LoVo (cell line): ENCODE measurements at places on chromosomes 3 and 15.
A peak's percentile ranks its signal among the peaks of the same experiment; 100 is the strongest.

DNA sequence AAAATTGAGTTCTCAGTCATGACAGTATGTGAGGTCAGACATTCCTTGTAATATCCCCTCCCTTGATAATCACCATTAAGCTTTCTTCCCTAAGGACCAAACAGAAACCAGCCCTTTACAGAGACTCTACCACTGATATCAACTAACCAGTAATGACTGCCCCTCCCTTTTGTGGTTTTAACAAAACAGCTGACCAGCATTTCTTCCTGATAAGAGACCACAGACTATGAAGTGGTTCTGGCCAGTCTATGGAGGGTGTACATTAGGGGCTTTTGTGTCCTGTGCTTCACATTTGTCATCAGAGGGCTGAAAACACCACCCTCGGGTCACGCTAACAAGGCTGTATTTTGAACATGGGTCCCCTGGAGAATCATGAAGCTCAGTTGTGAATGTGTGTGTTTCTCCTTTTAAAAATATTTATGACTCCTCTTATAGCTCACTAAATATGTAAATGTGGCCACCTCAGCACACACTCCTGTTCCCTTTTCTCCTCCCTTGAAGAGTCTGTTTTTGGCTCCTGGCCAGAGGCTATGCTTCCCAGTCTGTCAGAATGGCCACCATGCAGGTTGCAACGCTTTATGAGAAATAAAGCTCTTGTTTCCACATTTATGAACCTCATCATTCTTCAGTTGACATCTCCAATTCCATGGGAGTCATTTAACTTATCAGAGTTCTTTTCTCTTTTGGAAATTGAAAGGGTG is 239.3 kb downstream of the CPNE4 start:
- DNase-seq: peak; percentile 55

DNA sequence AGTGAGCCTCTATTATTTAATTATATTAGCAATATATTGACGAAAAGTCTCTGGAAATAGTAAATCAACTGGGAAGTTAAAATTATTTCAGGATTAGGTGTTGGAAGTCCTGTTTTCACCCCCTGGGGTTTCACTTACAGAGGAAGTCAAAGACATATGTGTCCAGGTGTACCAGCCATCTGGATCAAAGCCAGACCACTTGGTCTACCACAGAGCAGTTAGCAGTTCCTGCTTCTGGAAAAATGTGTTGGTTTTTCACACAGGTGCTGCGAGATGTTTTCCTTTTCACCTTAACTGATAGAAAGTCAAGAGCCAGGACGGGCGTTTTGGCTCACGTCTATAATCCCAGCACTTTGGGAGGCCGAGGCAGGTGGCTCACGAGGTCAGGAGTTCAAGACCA is 13.1 kb downstream of the MME start:
- no peak for DNase-seq

DNA sequence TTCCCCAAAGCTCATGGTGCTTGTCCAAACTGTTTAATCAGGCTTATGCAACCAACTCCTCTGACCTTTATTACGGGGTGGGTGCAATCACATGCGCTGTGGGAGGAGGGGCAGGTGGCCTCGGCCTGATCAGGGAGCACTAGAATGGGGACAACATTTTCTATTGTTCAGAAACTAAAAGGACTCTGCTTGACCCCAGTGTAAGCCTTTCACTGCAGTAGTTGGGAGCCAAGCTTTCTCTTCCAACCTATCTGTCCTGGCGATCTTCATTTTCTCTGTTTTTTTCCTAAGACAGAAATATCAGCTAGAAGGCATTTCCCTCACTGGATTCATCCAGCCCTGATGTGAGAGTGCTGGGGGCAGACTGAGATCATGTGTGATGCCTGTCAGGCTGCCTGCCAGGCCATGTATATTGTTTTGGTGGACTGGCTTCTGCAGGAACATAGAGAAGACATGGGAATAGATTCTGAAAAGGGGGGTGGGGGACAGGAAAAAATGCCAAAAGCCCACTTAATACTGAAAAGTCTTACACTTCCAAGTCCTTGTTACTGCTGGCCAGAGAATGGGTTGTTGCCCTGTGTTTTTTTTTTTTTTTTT is 627.0 kb upstream of the TBL1XR1 start:
- peak; percentile 24 for DNase-seq

GRCh38 chr3:64815195-64815631 is 127.4 kb upstream of the ADAMTS9 start:
- DNase-seq: no peak

DNA sequence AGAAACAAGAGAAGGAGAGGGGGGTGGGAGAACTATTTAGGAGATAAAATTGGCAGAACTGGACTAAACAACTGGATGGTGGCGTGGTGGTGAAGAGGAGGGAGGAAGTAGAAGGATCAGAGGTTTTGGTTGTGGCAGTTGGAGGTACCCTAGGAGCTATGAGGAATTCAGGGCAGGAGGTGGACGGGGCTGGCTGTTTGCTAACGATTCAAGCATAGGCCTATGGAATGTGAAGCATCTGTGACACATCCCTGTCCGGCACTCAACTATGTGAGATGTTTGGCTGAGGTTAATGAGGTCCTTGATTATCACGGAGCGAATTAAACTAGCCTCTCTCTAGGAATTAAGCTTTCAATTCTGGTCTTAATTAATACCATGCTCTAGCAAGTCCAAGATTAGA is 13.5 kb downstream of the TARS3 start:
- DNase-seq: no peak

GRCh38 chr3:14869917-14870782 is 51.4 kb downstream of the FGD5 start:
- DNase-seq: no peak

DNA sequence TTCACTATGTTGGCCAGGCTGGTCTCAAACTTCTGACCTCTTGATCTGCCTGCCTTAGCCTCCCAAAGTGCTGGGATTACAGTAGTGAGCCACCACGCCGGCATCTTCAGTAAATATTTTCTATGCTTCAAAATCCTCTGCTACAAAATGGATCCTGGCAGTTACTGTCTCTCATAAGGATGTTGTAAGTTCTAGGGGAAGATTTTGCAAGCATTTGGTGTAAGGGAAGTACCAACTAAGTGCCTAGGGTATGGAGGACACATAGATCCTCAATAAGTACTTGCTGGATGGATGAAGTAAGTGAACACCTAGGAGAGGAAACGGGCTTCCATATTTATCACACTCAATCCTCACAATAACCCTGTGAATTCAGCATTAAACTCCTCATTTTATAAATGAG is 6.6 kb downstream of the TM4SF4 start:
- no peak for DNase-seq
